ENCODE measurements at places on chromosomes 2 and 18.

DNA sequence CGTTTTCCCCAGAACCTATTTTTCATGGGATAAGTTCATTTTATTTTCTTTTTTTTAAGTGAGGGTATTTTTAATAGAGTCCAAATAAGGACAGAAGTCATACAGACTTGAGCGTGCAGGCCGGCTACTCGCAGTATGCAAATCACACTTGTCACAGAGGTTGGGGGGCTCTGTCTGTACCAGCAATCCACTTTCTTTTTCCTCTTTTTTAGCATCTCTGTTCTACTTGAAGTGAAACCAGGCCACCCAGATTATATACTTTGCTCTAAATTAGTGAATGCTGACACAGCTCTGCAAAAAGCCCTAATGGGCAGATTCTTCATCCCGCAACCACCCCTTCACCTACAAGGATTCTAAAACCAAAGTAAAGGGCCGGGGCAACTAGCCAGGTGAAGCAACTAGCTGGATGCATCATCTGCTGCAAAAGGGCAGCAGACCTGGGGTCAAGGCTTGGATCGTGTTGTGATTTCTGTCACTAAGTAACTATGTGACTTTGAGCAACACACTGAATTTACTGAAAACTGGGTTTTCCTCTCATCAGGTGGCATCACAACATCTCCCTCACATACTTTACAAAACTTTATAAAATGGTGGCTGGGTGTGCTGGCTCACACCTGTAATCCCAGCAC is 18.4 kb downstream of the KDSR start:
- DNase-seq, result no peak

DNA sequence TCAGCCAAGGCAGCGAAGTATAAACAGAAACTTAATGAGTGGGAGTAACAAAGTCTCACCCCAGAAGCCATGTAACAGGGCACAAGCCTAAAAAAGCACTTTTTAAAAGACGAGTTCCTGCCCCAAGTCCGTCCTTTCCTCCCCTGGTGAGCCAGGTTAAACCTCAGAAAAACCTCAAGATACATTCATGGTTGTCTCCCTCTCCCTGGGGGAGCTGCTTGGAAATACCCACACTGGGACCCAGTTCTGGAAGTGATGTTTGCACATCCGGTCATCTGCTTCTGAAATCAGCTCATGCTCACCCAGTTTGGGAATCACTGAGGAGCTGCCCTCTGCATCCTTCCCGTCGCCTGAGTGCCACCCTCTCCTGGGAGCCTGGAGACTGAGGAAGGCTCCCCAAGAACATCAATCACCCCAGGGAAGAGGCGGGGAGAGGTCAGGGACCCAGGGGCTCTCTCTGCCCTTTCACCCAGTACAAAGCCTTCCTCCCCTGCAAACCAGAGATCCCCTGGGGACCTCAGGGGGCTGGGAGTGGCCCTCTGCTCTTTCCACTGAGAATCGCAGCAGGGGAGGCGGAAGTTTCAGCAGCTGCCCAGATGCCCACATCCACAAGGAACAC is 150.6 kb upstream of the AGAP1 start:
- no peak for DNase-seq

DNA sequence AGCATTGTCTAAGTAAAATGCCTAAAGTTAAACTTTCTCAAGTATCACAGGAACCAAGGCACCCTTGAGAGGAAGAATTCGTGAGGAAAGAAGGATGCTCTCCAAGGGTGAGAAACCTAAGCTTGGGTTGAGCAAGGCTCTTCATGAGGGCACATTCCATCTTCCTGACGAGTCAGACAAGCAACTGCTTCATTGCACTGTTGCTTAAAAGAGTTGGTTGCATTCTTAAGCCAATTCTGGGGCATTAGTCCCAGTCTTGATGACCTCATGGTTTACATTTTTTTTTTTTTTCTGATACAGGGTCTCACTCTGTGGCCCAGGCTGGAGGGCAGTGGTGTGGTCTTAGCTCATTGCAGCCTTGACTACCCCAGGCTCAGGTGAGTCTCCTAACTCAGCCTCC is 237.5 kb downstream of the ACTR3 start:
- DNase-seq, result no peak

- DNase-seq, result no peak
Observed at GRCh38 chr18:62693659-62694058, 21.7 kb upstream of the PHLPP1 start.

DNA sequence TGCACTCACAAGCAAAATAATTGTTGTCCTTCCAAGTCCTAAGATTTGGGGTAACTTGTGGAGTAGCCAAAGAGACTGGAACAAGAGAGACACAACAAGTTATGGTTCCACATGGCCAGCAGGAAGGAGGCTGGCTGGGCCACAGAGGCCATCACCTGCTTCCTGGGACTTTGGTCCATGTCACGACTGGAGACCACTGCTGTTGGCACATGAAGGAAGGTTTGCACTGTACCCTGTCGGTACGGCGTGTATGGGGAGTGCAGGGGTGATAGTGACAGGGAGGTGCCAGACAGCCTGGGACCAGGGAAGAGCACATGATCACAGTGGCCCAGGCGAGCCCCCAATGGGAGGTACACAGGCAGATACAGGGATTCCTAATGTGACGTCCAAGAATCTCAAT is 15.5 kb downstream of the SLC66A2 start:
- no peak for DNase-seq
